Keratinocyte (primary cell): ENCODE measurements at places on chromosomes 6 and 20. TPM values are rescaled to one million over a fixed set of nuclear protein-coding genes. Genes with fewer than 3 reads are reported as not detected.
A peak's percentile ranks its signal among the peaks of the same experiment; 100 is the strongest.

Gene CLDN20
- polyA plus RNA-seq: 0.09 to 0.39 TPM in 2 of 3 replicates, not detected in the other

- no peak overlapping the region for H3K27ac ChIP-seq
- no peak overlapping the region for H3K4me3 ChIP-seq
- no peak for DNase-seq
Measured at GRCh38 chr20:63950701-63951397, 5.4 kb downstream of the UCKL1 start.

GRCh38 chr6:47527274-47527673 is 49.7 kb downstream of the CD2AP start:
- no peak overlapping the region for H3K4me3 ChIP-seq
- no peaks in the 10 kb centered on the region for H3K4me1 ChIP-seq
- no peak for DNase-seq
- no peak overlapping the region for H3K27ac ChIP-seq
- H3K36me3 ChIP-seq: no peaks in the 10 kb centered on the region

GRCh38 chr6:56004426-56004825 is 129.0 kb upstream of the BMP5 start:
- H3K27ac ChIP-seq: no peak overlapping the region
- H3K4me3 ChIP-seq: no peak overlapping the region
- no peaks in the 10 kb centered on the region for H3K36me3 ChIP-seq
- no peaks in the 10 kb centered on the region for H3K4me1 ChIP-seq
- no peak for DNase-seq

DNA sequence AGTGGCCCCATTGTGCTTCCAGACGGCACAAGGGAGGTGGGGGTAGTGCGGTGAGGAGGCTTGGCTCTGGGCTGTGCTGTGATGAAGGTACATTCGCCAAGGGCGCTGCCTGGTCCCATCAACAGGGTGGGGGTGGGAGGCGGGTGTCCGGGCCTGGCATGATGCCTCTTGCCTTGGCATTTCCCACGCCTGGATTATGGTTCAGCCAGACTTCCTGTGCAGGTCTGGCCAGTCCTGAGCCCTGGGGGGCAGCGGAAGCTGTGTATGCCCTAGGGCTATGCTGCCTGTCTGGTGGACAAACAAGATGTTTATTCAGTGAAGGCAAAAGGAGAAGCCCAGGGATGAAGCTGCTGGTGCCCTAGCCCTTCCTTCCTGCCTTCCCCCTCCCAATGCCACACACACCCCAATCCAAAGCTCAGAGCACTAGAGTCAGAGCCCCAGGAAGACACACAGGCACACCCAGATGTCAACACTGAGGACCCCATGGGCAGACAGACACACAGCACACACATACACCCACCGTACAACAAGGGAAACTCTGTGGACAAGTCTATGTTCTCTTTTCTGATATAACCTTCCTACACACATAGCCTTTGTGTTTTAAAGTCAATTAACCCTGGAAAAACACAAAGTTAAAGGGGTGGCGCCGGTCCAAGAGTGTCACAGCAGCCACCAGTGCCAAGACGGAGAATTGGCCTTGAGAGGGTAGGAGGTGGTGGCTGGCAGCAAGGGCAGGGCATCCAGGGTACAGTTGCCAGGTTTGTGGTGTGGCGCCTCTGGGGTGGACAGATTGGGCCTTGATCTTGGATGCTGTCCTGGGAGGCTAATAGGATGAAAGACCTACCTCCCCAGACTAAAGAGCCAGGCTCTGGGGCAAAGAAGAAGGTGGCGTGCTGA is 54.7 kb upstream of the SAYSD1 start:
- no peaks in the 10 kb centered on the region for H3K36me3 ChIP-seq
- peaks cover 4% of the 10 kb centered on the region for H3K27me3 ChIP-seq
- no peak overlapping the region for H3K4me3 ChIP-seq
- no peaks in the 10 kb centered on the region for H3K4me1 ChIP-seq
- no peak overlapping the region for H3K27ac ChIP-seq

DNA sequence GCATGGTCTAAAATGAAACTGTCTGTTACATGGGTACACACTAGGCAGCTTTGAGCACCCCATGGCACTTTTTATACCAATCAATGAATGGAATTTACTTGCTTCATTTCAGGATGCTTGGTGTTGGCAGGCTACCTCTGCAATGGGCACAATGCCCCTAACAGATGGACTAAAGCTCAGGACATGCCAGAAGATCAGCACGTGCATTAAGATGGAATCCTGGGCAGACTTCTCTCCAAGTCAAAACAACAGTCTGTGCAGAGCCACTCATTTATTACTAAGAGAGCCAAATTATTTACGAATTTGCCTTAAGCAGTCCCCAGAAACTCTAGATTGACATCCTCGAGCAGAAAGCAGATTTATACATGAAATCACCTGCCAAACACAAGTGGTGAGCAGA is 55.8 kb upstream of the SCML4 start:
- H3K27ac ChIP-seq: no peak overlapping the region
- no peaks in the 10 kb centered on the region for H3K27me3 ChIP-seq
- no peak for DNase-seq

- no peak for DNase-seq
- H3K27me3 ChIP-seq: no peaks in the 10 kb centered on the region
- no peak within 1 kb of the TSS for H3K4me3 ChIP-seq
- no peak within 1 kb of the TSS for H3K27ac ChIP-seq
- H3K4me1 ChIP-seq: no peaks in the 10 kb centered on the region
- H3K36me3 ChIP-seq: no peaks in the 10 kb centered on the region
Measured at GRCh38 chr20:44582311-44583025, at the start of gene PKIG. Gene PKIG, plus strand, starts transcription at chr20:44582579. Its CDS starts 31,978 bp downstream, at chr20:44614557.

DNA sequence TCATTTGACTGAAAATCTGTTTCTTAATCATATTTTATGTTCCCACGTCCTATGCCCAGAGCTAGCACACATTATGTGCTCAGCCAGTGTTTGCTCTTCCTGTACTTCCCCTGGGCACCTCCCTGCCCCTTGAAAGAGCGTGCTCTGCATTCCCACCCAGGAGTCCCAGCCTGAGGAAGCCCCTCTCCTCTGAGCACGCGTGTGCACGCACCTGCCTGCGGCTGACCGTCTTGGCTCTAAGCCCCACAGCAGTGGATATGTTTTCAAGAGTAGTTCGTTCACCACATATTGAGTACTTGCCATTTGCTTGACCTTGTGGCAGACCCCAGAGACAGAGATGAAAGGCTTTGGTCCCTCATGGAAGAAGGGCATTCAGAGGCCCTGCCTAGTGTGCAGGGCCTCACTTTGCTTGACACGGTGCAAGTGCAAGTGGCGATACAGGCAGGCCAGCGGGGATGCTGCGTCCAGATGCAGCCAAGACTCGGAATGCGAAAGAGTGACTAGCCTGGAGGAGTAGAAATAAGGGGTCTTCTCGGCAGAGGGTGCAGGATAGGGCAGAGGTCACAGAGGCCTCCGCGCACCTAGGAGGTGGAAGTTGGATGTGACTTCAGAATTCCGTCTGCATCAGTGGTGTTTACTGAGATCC is 14.1 kb downstream of the SYNDIG1 start:
- no peak overlapping the region for H3K27ac ChIP-seq
- H3K36me3 ChIP-seq: no peaks in the 10 kb centered on the region
- no peaks in the 10 kb centered on the region for H3K4me1 ChIP-seq
- no peak for DNase-seq
- H3K27me3 ChIP-seq: no peaks in the 10 kb centered on the region

DNA sequence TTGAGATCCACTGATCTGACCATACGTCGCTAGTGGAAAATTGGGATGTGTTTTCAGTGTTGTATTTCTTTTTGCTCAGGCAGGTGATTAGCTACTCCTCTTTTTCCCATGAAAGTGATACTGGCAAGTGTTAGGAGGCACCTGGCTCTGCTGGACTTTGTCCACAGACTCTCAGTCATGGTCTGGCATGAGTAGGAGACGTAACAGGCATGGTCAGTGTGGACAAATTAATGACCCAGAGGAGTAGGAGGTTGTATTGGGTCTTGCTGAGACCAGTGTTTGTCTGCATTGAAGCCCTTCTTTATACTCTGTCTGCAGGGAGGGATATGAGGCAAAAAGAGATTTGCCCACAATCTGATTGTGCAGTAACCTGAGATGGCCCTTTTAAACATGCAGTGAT is 178.7 kb downstream of the DTNBP1 start:
- peaks cover 27% of the 10 kb centered on the region for H3K4me1 ChIP-seq
- no peaks in the 10 kb centered on the region for H3K27me3 ChIP-seq
- no peak overlapping the region for H3K27ac ChIP-seq
- H3K36me3 ChIP-seq: peaks cover 11% of the 10 kb centered on the region

DNA sequence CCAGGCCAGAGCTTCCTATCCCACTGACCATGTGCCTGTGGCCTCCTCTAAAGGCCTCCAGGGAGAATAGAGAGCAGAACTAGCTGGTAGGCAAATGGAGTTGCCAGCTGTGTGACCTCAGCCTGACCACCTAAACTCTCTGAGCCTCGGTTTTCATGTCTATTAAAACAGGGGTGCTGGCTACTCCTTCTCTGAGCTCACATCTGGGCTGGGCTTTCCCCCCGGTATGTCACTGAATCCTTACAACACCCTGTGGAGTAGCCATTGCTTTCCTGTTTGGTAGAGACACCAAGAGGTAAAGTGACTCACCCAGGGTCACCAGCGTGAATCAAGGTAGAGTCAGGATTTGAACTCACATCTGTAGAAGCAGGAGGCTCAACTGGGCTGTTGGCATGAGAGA is 132.1 kb downstream of the JPH2 start:
- no peak for DNase-seq
- H3K4me3 ChIP-seq: no peak overlapping the region
- no peaks in the 10 kb centered on the region for H3K36me3 ChIP-seq
- peaks cover 8% of the 10 kb centered on the region for H3K27me3 ChIP-seq
- H3K27ac ChIP-seq: no peak overlapping the region
- H3K4me1 ChIP-seq: no peaks in the 10 kb centered on the region

Gene SSTR4
- not detected in 3 replicates for polyA plus RNA-seq

Gene PNLDC1
- 0.05 to 0.14 TPM (median 0.12 TPM) in 3 replicates for polyA plus RNA-seq

GRCh38 chr6:116783852-116784251 is 18.3 kb upstream of the FAM162B start:
- no peak for DNase-seq
- no peak overlapping the region for H3K4me3 ChIP-seq

Gene KCNS1
- polyA plus RNA-seq: 1.1 to 2.5 TPM (median 1.5 TPM) in 3 replicates

DNA sequence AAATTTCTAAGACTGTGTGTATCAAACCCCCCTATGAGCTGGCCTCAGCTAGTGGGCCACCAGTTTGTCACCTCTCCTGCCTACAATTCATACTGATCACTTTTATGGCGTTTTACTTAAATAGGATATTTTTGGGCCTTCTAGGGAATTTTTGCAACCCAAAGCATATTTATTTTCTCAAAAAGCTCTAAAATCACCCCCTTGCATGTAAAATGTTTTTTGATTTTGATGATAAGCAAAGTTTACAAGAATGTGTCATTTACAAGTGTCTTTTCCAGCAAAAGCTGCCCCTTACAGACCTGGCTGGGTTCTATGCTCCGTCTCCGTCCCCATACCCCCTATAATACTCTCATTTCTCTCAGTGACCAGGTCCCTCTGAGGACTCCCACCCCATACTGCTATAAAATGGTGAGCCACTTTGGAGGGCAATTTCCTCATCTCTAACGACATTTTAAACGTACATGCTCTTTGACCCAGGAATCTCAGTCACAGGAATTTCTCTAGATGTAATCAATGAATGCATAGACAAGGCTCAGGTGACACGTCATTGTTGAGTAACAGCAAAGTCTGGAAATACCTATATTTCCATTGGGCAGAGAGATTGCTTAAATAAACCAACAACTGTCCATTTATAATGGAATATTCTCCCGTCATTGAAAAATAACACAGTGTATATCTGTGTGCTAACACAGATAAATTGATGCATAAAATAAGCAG is 13.9 kb upstream of the OCSTAMP start:
- H3K4me1 ChIP-seq: no peaks in the 10 kb centered on the region
- no peaks in the 10 kb centered on the region for H3K36me3 ChIP-seq
- H3K27ac ChIP-seq: no peak overlapping the region

- DNase-seq: no peak
- H3K36me3 ChIP-seq: no peaks in the 10 kb centered on the region
- no peaks in the 10 kb centered on the region for H3K27me3 ChIP-seq
- H3K27ac ChIP-seq: no peak overlapping the region
Measured at GRCh38 chr6:24016286-24016685, 109.7 kb upstream of the NRSN1 start.

- H3K4me3 ChIP-seq: peak overlapping the region; percentile 67
- no peaks in the 10 kb centered on the region for H3K27me3 ChIP-seq
- DNase-seq: no peak
- peaks cover 22% of the 10 kb centered on the region for H3K4me1 ChIP-seq
- H3K36me3 ChIP-seq: no peaks in the 10 kb centered on the region
Measured at GRCh38 chr6:28586962-28587745, 61.5 kb downstream of the GPX5 start.

Gene KCNG1
- polyA plus RNA-seq: 2.3 to 4.6 TPM (median 2.5 TPM) in 3 replicates

Gene TCF19
- polyA plus RNA-seq: 2.5 to 9.4 TPM (median 7.4 TPM) in 3 replicates

Gene WFDC12
- 0.32 to 2.9 TPM (median 1.8 TPM) in 3 replicates for polyA plus RNA-seq

GRCh38 chr20:43947316-43947710 is 32.7 kb downstream of the TOX2 start:
- peaks cover 8% of the 10 kb centered on the region for H3K27me3 ChIP-seq
- H3K27ac ChIP-seq: no peak overlapping the region
- no peak overlapping the region for H3K4me3 ChIP-seq

- no peak for DNase-seq
- H3K36me3 ChIP-seq: peaks cover 1% of the 10 kb centered on the region
- no peak overlapping the region for H3K4me3 ChIP-seq
- H3K27me3 ChIP-seq: no peaks in the 10 kb centered on the region
- H3K27ac ChIP-seq: no peak overlapping the region
Measured at GRCh38 chr6:161246725-161247124, 27.1 kb downstream of the AGPAT4 start.

- peaks cover 12% of the 10 kb centered on the region for H3K4me1 ChIP-seq
- H3K27ac ChIP-seq: no peak overlapping the region
- H3K4me3 ChIP-seq: no peak overlapping the region
- H3K27me3 ChIP-seq: no peaks in the 10 kb centered on the region
Measured at GRCh38 chr20:49948809-49949507, 12.8 kb downstream of the RNF114 start.

DNA sequence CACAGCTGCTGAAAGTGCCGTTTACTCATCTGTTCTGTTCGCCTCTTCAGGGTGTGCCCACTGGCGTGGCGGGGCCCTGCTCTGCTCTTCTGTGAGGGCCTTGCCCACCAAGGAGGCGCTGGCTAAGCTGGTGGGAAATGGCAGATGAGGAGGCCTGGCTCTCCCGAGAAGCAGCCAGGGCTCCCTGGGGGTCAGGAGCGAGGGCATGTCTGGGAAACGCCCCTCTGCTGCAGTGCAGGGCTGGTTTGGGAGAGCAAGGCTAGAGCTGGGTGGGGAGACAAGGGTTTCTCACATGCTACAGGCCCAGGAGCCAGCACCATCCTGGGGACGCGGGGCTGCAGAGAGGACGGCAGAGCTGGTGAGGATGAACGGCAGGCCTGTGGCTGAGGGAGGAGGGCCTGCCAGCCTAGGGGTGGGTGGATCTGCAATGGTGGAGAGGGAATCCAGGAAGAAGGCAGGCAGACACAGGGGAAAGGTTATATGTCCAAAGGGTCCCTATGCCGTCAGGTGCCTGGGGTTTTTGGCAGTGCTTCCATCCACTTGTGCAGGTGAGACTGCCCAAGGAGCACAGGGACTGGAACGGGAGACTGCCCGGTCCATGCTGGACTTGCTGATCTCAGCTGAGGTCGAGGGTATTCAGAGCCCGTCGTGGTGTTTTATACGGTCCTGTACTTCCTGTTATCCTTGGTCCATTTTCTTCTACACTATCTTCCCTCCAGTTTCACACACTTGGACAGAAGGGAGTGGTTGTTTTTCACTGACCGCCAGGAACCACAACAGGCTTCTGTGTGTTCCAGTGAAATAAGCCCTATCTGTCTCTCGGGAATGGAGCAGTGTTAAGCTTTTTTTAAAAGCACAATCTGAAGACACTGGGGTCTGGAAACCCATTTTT is 119.2 kb downstream of the SYCP2 start:
- no peak for DNase-seq
- no peak overlapping the region for H3K4me3 ChIP-seq
- H3K36me3 ChIP-seq: no peaks in the 10 kb centered on the region

GRCh38 chr20:38900606-38901005 is 25.6 kb upstream of the FAM83D start:
- H3K27me3 ChIP-seq: no peaks in the 10 kb centered on the region
- no peaks in the 10 kb centered on the region for H3K36me3 ChIP-seq
- H3K27ac ChIP-seq: no peak overlapping the region
- no peak for DNase-seq
- no peaks in the 10 kb centered on the region for H3K4me1 ChIP-seq
- H3K4me3 ChIP-seq: no peak overlapping the region
